ENCODE measurements at places on chromosomes 5 and 9.

DNA sequence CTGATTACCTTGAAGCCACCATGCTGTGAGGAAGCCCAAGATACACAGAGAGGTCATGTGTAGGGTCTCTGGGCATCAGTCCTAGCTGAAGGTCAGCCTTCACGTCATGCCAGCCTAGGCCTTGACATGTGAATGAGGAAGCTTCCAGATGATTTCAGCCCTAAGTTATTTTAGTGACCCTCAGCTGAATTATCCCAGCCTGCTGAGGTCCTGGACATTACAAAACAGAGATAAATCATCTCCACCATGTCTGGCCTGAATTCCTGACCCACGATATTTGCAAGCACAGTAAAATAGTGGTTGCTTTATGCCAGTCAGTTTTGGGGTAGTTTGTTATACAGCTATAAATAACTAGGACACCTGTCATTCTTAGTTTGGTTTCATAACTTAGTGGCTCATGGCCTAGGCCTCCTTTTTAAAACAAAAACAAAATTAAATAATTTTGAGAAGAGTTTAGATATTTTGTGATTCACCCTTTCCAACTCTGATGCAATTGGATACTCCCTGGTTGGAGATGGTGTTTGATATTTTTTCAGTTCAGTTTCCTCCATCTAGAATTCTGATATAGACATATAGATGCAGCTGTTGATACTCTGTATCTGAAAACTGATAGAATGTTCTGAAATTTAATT lies 571.3 kb upstream of the CLINT1 start:
- DNase-seq, result no peak

GRCh38 chr9:77945798-77946197 lies 85.8 kb downstream of the GNAQ start:
- DNase-seq, result no peak

- no peak for DNase-seq
Measured at GRCh38 chr5:139649082-139649991, 1.2 kb downstream of the CXXC5 start.

DNA sequence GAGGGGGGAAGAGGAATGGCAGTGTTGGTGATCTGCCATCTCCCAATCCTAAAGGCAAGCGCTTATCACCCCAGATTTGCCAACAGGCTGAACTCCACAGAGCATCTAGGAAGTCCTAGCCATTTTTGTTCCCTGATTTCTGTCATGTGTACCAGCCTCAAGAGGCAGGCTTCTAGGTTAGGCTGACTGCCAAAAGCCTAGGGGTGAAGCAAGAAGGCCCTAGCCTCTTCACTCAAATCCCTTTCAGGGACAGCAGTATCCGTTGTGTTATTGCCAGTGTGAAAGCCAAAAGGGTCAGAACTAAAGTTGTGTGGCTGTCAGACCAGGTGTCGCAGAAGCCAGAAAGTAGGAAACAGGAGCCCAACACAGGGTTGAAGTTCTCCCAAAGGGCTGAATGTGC lies 14.7 kb downstream of the IGIP start:
- DNase-seq, result no peak

GRCh38 chr5:80346055-80346454 lies 26.3 kb downstream of the SPZ1 start:
- DNase-seq, result no peak

- no peak for DNase-seq
Measured at GRCh38 chr9:129390541-129390940, 212.5 kb upstream of the IER5L start.

- no peak for DNase-seq
Measured at GRCh38 chr5:156556666-156557406, 229.9 kb downstream of the SGCD start.

- DNase-seq, result no peak
Measured at GRCh38 chr5:88813805-88814575, 69.0 kb downstream of the MEF2C start.

DNA sequence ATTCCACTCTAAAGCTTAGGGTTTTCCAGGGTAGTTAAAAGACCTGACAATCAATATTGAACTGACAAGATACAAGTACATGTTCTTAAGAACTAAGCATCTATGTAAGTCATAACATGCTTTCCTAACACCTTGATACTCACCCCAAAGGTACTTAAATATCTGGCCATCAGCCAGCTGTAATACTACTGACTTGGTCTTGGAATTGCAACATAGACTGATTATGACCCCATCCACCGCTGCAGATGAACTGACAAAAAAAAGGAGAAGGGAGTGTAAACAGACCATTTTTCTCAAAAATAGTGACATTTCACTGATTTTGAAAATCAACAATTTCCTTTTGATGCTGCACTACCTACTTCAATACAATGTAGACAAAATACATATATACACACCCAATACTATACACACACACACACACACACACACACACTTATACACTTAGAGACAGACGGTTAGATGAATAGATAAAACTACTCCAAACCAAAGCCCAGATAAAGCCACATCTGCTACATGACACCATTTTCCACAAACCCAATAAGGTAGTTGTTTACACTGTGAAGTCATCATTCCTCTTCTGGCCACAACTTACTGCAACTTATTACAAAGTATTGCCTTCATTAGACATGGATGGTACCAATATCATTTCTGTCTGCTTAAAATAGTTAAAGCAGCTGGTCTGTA lies 30.4 kb downstream of the ELP1 start:
- DNase-seq, result no peak

DNA sequence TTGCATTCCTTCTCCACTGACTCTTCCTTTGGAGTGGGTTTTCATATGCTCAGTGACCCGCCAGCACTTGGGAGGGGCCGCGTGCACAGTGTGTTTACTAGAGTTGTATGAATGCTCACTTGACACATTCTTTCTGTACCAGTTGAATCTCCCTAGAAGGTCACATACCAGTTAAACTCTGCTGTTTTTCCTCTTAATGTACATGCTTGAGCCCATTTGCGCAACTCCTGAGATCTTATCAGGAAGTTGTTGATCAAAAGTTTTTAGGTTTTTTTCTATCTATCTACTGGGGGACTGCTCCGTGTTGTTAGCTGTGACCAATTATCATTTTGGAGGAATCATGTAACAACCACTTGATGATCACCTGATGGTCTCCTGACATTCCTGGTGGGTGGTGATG lies 392.7 kb downstream of the CDH9 start:
- DNase-seq, result no peak

DNA sequence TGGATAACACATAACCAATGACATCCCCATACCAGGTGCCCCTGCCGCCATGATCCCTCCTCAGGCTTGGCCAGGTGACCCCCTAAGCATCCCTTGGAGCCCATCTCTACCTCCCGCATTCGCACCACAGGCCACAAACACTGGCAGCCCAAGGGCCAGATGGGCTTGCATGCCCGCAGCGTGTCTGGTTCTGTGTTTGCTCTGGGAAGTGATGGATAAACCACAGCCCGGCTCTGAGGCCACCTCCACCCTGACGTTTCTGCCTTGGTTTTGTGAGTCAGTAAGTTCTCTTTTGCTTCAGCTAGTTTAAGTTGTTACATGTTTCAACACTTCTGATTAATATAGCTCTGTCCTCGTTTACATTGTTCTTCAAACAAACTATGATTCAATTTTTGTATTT lies 172.4 kb upstream of the PHYKPL start:
- DNase-seq, result no peak

DNA sequence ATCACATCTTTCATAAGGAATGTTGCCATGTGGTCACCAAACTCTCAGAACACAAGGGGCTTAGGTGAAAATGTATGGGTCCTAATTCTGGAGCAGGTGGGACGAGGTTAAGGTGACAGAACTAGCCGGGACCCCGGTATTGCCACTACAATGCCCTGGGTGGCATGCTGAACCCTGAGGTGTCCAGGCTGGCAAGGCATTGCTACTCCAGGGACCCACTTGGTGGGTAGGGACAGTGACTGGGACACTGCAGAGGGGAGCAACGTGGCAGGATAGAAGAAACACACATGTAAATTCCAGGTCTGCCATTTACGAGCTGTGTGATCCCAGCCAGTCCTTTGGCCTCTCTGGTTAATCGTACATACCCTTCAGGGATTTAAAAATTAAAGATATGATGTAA lies 206.9 kb upstream of the MVB12B start:
- DNase-seq, result no peak

- no peak for DNase-seq
Measured at GRCh38 chr9:125150349-125151245, 7.3 kb upstream of the SCAI start.

DNA sequence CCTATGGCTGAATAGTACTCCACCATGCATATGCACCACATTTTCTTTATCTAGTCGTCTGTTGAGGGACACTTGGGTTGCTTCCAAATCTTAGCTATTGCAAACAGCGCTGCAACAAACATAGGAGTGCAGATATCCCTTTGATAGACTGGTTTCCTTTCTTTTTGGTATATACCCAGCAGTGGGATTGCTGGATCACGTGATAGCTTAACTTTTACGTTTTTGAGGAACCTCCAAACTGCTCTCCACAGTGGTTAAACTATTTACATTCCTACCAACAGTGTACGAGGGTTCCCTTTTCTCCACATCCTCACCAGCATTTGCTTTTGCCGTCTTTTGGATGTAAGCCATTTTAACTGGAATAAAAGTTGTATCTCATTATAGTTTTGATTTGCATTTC lies 142.6 kb downstream of the TARS1 start:
- DNase-seq, result no peak

DNA sequence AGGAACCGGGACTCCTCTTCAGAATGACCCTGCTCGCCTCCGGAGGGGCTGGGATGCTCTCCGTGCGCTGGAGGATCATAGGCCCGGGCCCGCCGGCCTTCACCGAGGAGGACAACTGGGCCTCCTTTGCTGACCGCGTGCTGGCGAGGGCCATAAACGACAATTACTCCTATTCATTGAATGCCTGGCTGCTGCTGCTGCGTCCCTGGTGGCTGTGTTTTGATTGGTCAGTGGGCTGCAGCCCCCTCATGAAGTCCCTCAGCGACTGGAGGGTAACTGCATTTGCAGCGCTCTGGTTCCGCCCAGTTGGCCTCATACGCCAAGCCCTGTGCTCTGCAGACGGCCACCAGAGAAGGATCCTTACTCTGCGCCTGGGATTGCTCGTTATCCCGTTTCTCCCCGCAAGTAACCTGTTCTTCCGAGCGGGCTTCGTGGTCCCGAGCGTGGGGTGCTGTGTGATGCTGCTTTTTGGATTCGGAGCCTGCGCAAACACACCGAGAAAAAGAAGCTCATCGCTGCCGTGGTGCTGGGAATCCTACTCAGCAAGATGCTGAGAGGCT lies 16.6 kb downstream of the OR2V1 start:
- no peak for DNase-seq

GRCh38 chr9:8653855-8654254 lies 854.3 kb upstream of the DMAC1 start:
- DNase-seq, result no peak

DNA sequence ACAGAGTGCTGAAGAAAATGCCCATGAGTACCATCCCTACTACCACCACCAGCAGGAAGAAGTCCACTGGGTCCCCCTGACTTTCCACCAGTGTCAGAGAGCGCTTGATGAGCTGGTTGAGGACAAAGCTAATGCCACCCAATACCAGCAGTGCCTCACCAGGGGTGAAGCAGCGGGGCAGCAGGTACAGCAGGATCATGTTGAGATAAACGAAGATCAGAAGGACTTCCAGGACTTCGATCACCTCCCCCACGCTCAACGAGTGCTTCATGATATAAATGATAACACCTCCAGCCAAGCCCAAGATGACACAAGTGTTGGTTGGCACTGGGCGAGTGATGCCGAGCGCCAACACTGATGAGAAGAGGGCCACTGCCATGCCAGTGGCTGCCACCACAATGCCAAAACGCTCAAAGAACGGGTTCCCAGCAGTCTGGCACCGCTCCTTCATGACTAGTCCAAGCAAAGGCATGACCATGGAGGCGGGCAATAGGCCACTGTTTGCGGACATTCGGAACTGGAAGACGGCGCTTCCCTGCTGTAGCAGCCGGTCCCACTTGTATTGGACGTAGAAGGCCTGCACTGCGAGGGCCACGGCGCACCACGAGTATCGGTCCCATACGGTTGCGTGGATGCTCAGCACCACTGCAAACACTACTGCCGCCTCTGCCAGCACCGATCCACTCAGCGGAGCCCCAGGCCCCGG lies 679 bp downstream of the DOLK start:
- DNase-seq, result no peak

GRCh38 chr5:25005431-25005830 lies 360.7 kb upstream of the CDH10 start:
- no peak for DNase-seq

DNA sequence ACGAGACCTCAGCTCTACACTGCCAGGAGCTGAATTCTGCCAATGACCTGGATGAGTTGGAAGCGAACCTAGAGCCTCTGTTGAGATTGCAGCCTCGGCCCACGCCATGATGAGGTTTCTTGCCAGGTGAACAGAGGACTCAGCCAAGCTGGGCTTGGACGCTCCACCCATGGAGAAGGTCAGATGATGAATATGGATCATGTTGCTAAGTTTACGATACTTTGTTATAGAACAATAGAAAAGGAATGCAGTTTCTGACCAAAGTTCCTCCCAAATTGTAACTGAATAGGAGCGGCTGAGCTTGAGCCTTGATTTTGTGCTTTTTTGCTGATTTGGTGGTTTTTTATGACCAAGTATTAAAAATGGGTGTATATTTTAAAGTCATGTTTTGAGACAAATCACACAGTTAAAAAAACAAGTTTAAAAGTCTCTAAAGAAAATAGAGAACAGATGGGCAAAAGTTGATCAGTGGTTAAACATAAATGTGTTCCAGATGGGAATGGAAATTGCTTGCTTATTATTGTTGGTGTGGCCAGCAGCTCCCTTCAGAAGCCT lies 32.9 kb downstream of the ROPN1L start:
- no peak for DNase-seq

DNA sequence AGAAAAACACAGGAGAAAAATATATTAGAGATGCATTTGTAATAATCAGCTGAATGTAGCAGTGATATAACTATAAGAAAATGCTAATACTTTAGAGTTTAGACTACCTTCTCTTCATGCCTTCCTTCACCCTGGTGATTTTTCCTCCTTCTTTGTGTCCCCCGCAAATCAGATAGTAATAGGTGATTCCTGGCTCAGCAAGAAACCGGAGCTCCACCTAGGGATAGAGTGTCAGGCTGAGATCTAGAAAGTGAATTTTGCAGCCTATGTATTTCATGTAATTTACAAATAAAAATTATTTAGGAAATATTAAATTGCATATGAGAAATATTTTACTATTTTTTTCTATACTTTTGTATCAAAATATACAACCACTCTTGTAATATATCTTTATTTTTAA lies 109.8 kb upstream of the ST8SIA4 start:
- no peak for DNase-seq

DNA sequence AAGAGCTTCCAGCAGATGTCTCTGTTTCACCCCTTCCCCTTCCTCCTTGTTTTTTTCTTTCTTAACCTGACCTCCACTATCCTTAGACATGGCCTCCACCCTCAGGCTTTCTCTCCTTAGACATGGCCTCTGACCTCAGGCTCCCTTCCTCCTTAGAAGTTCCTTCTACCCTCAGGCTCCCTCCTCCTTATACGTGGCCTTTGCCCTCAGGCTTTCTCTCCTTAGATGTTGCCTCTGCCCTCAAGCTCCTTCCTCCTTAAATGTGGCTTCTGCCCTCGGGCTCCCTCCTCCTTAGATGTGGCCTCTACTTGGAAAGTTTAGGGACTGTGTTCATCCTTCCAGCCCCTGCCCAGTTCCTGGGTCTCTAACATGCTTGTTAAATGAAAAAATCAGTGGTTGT lies 180.4 kb upstream of the S1PR3 start:
- DNase-seq, result no peak

- DNase-seq, result no peak
Measured at GRCh38 chr9:78830301-78830700, 533.4 kb downstream of the PSAT1 start.

Data from stimulated activated CD4-positive, alpha-beta T cell treated with anti-CD3 and anti-CD28 coated beads, TNF-alpha, amount 100 ng/mL, for 1 hour (primary cell).